ENCODE measurements at places on chromosomes 5 and 9.

DNA sequence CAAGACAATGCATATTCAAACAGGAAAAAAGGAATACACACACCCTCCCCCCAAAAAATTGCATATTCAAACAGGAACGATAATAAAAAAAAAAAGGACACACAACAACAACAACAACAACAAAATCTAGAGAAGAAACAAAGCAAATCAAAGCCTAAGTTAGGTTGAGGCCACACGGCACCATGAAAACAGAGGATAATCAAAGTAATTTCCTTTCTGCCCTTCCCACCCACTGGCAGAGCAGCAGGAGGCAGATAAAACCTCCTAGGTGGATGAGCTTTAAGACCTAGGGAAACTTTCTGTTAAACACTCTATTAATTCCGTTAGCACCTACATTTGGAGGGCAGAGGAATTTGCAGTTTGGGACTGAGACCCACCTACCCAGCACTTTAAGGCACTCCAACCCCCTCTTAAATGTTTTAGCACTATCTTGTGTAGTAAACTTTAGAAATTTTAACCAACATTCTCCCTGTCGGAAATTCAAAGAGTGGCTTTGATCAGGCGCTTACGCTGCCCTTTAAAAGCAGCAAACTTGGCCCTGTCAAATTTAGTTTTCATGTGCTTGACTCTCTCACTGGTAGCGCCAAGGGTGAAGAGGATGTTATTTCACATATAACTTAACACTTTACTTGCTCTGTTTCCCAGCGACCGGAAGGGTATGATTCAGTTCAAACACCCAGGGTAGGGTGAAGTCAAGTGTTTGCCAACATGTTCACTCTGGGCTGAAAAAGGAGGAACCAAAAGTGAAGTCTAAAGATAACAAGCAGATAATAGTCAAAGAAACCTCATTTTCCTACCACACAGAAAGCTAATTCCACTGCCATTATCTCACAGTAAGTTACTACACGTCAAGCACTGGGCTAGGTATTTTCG, 9.2 kb downstream of the ENC1 start:
- no peak for DNase-seq

- DNase-seq, result no peak
Observed at GRCh38 chr5:93048858-93049257, 532.2 kb downstream of the NR2F1-AS1 start.

- no peak for DNase-seq
Observed at GRCh38 chr9:110027671-110028081, 180.3 kb downstream of the C9orf152 start.

DNA sequence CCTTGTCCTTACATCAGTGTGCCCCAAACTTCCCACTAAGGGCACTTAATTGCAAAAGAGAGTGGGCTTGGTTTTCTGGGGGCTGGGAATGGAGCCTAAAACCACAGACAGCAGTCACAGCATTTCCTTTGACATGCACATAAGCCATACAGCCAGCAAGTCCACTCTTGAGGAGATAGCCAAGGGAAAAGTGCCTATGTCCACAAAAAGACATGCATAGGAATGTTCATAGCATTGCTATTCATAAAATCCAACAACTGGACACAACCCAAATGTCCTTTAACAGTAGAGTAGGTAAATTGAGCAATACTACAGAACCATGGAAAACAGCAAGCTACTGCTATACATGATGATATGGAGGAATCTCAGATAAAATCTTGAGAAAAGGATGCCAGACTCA, 11.7 kb upstream of the FAT2 start:
- DNase-seq, result no peak
